CD4-positive, alpha-beta T cell treated with Interferon gamma for 1 hour (primary cell): ENCODE measurements at places on chromosomes 13 and 19.
A peak's percentile ranks its signal among the peaks of the same experiment; 100 is the strongest.

GRCh38 chr19:14347999-14348889 lies 33.0 kb upstream of the ADGRE5 start:
- DNase-seq, result peak; percentile 54

DNA sequence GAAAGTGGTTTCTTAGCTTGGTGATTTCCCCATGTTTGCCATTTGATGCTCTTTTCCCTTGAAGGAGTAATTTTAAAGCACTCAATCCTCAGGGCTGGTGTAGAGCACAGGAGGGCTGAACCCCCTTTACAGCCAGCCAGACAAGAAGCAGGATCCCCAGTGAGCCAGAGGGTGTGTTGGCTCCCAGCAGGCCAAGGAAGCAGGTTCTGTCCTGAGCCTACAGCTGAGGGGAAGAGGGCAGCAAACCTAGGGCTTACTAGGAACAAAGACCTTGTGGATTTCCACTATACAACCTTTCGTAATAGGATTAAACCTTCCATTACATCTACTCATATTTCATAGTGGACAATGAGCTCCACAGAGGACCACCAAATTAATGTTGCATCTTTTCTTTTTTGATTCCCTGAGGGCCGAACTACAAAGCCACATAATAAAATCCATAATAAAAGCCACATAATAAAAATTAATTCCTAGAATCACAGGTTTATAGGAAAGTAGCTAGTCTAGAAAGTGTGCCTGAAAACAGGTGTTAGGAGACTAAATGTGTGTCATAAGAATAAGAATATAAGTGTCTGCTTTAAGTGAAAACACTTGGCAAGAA lies 300.2 kb downstream of the DCLK1 start:
- no peak for DNase-seq

DNA sequence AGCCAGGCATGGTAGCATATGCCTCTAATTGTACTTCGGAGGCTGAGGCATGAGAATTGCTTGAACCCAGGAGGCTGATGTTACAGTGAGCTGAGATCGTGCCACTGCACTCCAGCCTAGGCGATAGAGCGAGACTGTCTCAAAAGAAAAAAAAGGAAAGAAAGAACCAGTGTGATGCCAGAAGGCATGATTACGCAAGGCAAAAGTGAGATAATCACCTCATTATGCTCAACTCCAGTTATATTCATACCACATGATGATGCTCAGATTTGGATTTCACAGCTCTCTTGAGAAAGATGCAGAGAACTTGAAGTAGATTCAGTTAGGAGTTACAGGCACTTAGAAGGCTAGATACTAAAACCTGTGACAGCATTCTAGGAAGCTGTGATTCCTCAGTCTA lies 21.8 kb downstream of the RCBTB1 start:
- DNase-seq, result no peak

DNA sequence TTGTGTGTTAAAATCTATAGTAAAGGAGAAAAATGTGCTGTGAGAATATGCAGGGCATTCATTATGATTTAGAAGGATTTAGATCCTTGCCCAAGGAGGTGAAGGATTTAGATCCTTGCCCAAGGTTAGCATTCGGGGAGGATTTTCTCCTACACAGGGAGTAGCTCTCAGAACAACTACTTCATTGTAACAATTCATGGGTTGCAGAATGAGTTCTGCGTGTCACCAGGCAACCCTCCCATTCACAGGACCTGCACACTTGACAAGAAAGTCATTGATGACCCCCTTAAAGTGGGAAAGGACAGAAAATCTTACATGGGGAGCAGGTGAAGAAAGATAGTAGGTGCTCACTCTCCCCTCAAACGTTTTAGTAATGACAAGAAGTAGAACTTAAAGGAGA lies 167.1 kb upstream of the MAB21L1 start:
- DNase-seq, result no peak

- DNase-seq, result no peak
These were observed 34.4 kb upstream of the EPHX3 start for GRCh38 chr19:15266683-15267082.

DNA sequence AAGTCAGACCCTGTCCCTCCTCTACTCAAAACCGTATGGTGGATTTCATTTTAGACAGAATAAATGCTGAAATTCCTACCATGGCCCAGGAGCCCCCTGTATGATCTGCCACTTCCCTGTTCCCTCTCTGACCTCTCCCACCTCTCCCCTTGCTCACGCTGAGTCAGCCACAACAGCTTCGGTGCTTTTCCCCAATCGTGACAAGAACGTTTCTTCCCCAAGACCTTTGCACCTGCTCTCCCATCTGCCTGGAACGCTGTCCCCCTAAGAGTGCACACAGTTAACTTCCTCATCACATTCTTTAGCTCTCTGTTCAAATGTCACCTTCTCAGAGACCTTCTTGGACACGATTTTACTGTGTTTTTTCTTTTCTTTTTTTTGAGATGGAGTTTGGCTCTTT lies 2.3 kb downstream of the VRK3 start:
- DNase-seq, result no peak

DNA sequence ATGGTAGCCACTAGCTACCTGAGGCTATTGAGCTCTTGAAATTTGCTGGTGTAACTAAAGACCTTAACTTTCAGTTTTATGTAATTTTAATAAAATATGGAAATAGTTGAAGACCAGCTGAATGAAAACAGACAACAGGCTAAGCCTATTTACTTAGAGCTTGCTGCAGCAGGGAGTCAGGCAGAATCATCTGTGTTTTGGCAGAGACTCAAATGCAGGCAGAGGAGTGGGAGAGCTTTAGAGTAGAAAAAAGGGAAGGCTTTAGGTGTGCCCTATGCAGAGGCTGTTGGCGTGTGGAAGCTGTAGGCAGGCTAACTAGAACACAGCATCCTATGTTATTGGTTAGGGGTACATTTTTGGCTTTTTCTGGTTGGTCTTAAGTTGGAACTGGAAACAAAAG lies 304.9 kb upstream of the NBEA start:
- DNase-seq, result no peak

- no peak for DNase-seq
These were observed 20.0 kb downstream of the RAB20 start for GRCh38 chr13:110541526-110541920.
